ENCODE measurements at places on chromosomes 7 and 10.

GRCh38 chr7:27677912-27678612 is 15.4 kb upstream of the HIBADH start:
- no peak for DNase-seq

DNA sequence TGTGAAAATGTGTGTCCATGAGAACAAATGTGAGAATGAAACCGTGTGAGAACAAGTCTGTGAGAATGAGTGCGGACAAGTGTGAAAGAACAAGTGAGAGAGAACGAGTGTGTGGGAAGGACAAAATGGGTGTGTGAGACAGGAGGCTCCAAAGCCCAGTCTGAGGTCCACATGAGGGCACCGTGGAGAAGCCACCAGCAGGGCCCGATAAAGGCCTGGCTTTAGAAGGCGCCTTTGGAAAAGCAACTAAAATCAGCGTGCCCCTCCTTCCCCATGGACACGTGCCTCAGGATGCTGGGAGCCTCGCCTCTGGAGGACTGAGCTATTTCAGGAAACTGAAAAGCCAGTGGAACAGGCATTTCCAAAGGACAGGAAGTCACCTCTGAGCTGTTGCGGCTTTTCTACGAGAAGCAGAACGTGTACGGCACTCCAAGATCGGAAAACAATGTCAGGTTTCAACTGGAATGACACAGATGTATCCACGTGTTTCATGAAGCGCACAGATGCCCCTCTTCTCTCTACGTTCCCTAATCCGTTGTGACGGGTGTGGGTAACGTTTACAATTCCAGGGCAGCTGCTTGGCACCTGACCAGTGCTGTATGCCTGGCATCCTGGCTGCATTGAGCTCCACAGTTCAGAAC is 46.4 kb downstream of the ESYT2 start:
- no peak for DNase-seq

DNA sequence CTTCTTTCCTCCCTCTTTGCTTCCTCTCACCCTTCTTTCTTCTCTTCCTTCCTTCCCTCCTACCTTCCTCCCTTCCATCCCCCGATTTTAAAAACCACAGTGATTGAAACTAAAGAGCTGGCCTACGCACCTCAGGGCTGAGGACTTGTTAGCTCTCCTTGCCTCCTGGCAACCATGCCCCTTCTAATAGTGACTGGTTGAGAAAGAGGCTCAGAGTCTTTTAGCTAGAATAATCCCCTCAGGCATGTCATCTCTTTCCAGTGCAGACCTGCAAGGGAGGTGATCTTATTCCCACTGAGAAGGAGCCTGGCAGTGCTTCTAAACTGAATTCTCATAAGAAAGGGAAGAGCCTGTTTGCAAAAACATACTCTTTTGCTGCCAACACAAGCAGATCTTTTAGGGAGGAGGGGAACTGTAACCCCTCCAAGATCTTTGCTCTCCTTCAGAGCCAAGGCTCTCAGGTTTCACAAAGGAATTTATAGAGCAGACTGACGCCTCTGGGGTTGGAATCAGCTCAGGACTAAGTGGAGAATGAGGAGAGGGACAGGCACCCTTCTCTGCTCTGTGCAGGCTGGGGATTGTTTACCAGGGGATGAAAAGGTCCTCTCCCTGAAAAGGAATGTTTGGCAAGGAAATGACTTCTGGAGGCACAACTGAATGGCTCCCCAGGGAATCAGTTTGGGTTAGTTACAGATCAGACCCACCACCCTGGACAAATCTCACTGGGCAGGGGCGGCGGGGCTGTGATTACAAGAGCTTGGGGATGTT is 9.4 kb upstream of the ANKRD1 start:
- DNase-seq = no peak

DNA sequence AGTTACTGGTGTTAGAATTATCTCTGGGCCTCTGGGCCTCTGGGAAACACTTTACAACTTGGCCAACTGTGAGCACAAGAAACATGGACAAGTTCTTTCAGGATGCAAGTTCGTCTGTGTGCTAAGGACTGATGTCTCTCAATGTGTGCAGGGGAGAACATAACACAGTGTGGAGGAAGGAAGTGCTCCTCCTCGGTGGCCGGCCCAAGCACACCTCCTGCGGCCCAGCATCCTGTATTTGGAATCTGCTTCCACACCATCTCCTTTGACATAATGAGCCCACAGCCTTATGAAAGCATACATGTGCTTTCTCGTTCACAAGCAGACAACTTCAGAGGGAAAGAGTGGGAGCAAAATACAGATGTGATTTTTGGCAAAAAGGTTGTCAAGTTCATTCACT is 59.0 kb downstream of the MTPN start:
- DNase-seq = no peak

DNA sequence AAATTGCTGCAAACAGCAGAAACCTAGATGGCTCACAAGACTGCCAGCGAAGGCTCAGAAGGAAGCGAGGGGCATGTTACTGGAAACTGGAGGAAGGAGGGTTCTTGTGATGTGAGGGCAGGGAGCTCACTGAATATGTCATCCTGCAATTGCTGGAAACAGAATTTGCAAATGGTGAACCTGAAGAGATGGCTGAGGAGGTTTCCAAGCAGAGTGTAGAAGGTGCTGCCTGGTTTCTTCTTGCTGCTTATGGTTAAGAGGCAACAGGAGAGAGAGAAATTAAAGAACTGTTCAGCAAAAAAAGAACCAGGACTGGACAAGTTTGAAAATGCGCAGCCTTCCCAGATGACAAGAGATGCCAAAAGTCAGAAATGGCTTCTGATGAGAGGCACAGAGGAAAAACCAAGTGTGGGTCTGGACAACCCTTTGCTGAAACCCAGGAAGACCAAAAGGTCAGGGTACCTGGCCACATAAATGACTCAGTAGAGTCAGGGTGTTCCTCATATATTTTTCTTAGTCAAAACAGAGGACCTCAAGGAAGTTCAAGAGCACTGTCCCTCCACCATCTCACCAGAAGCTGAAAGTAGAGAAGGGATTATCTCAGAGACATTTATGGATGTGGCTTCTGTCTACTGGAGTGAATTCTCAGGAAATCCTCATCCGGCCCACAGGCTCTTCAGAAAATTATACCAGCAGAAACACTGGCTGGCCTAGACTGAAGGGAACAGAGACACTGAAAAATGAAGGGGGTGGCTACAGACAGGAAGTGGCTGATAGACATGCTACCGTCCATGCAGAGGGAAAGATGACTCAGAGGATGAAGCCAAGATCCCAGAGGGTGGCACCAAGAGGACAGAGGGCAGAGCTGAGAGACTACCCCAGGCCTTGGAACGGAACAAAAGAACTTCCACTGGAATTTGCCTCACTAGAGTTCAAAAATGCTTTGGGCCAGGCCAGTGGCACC is 10.1 kb downstream of the PAPOLB start:
- DNase-seq = no peak

- DNase-seq = peak; percentile 12
Measured at GRCh38 chr7:145036604-145037405, 201.0 kb upstream of the TPK1 start.

DNA sequence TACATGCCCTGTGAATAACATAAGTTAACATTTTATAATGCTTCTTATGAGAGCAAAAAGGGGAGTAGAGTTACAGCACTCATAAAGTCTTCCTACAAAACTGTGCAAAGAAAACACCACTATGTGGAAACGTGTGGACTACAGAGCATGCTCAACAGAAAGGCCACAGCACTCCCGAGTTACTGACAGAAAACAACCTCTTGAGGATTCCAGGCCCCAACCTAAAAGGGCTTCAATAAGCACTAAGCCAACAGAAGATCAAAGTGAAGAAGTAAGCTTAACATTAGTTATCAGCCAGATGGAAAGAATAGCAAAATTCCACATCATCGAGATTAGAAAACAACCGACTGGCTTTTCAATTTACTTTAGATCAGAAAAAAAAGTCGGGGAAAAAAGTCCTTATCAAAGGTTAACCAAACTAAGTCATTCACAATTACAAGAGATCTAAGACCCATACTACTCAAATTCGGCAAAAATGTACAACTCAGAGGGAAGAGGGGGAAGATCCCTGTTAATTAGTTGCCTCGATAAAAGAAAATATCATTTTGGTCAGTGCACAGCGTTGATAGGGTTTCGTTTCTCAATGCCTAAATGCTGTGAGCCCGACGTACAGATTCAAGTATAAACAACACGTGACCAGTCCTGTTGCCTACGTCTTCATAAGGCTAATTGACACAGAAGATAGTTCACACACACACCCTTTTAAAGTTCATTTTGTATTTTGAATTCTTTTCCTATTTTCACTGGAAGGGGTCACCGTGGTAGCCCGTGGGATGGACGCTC is 1.4 kb downstream of the KBTBD2 start:
- DNase-seq = no peak

- no peak for DNase-seq
Measured at GRCh38 chr10:35257057-35257983, 79.0 kb upstream of the CCNY start.

- no peak for DNase-seq
Measured at GRCh38 chr7:26492816-26493215, 201.2 kb downstream of the SNX10 start.

- peak; percentile 58 for DNase-seq
Measured at GRCh38 chr7:99365318-99366141, 9.0 kb upstream of the ARPC1B start.

- DNase-seq = no peak
Measured at GRCh38 chr10:73941300-73941699, 30.4 kb downstream of the PLAU start.

GRCh38 chr7:79452032-79452494 is 1.4 kb downstream of the MAGI2 start:
- DNase-seq = no peak

GRCh38 chr7:95330961-95331337 is 6.6 kb upstream of the PON1 start:
- DNase-seq = no peak

GRCh38 chr10:67036808-67037207 is 111.0 kb downstream of the LRRTM3 start:
- DNase-seq = no peak

All from stimulated activated CD4-positive, alpha-beta T cell treated with anti-CD3 and anti-CD28 coated beads, Interleukin-12 subunit alpha, Interleukin-12 subunit beta, amount 100 ng/mL, for 4 hours (primary cell).